ENCODE measurements at places on chromosomes 5 and 9.

DNA sequence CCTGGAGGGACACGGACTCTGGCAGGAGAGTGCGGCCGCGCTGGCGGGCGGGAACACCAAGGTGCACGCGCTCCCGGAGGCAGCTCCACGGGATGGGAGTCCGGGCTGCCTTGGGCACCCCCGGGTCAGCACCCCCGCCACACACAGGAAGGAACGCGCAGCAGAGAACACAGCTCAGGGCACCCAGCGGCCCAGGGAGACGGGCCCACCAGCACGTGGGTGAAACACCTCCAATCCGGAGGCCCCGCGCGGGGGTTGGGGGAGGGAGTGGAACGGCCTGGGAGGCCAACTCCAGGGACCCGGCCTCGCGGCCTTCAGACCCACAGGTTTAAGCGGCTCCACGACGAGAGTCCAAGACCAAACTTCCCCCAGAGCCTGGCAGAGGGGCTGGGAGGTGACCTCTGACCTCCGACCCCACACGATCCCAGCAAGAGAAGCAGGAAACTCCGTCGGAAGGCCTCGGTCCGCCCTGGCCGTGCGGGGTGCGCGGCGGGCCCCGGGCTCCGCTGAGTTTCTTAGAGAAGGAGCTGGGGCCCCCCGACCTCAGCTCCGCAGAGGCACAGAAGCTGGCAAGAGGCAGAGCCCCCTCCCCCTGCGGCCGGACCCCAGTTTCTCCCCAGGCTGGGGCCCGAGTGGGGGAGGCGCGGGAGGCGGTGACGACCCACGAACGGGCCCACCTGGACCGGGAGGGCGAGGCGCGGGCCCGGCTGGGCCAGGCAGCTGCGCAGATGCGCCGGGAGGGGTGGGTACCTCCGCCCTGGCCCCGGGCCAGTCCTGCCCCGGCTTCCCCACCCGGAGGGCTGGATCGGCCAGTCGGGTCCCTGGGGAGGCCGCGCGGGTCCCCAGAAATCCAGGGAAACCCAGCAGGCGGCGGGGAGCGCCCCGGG lies 851 bp downstream of the NACC2 start:
- peak; percentile 36 for DNase-seq

DNA sequence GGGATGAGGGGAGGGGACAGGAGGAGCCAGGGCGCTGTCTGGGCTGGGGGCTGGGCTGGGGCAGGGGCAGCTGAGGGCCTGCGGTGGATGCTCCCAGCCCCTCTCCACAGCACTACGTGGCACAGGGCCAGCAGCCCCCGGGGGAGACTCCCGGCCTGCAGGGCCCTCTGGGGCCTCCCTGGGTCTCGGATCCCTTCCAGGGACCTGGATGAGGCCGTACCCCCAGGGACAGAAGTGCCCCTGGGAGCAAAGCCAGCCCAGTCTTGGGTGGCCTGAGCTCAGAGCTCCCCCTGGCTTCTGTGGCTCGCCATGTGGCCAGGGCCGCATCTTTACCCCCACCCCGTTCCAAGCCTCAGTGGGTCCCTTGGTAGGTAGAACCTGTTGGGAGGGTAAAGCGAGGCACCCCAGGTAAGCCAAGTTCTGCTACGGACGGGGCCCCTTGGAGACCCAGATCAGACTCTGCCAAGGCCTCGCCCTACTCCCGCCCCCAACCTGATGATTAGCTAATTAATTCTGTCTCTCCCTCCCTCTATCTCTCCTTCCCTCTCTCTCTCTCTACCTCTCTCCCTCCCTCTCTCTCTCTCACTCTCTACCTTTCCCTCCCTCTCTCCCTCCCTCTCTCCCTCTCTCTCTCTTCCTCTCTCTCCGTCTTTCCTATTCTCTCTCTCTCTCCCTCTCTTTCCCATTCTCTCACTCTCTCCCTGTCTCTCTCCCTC lies 24.3 kb downstream of the KCNT1 start:
- no peak for DNase-seq

DNA sequence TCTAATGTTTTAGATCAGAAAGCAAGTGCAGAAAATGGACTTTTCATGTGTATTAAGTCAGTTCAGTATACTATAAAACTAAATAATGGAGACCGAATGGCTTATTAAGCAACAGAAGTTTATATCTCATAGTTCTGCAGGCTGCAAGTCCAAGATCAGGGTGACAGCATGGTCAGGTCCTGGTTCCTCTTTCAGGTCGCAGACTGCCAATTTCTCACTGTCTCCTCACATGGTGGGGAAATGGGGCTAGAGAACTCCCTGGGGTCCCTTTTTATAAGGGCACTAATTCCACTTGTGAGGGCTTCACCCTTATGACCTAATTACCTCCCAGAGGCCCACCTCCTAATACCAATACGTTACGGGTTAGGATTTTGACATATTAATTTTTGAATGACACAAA lies 48.7 kb downstream of the RICTOR start:
- no peak for DNase-seq

- no peak for DNase-seq
These were observed 32.6 kb upstream of the SPTLC1 start for GRCh38 chr9:92147852-92148180.

DNA sequence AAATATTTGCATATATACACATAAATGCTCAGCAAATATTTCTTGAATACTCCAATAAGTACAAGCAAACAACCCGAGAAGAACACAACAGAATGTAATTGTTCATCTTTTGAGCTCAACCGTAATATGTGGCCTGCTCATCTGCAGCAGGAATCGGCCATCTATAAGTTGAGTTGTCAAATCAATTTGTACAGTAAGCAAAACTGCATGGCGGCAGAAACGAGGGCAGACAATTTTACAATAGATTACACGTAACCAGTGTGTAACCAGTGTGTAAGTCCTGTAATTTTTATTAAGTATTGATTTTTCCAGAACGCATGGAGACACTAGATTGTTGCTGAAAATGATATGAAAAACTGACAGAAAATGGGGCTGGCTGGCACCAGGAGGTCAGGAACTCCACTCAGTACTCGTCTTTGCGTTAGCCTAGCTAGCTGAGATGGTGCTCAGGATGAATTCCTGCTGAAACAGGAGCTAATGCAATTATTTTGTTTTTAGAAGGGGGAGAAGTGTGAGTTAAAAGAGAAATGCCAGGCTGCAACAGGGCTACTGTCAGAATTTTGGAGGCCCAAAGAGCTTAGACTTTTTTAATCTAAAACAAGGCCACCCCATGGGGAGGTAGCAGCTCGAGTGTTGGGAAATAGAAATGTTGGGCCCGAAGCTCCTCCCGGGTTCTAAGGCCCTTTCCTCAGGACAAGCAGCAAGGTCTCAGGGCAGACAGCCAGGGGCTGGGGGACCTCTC lies 682 bp downstream of the DHX29 start:
- no peak for DNase-seq

GRCh38 chr5:79567926-79568549 lies 44.2 kb upstream of the TENT2 start:
- DNase-seq = no peak

- no peak for DNase-seq
These were observed 232.1 kb downstream of the SH3GL2 start for GRCh38 chr9:17810728-17811571.

GRCh38 chr5:23314827-23315226 lies 192.6 kb upstream of the PRDM9 start:
- no peak for DNase-seq

- DNase-seq = no peak
These were observed 97.8 kb downstream of the TSSK1B start for GRCh38 chr5:113336975-113337374.

DNA sequence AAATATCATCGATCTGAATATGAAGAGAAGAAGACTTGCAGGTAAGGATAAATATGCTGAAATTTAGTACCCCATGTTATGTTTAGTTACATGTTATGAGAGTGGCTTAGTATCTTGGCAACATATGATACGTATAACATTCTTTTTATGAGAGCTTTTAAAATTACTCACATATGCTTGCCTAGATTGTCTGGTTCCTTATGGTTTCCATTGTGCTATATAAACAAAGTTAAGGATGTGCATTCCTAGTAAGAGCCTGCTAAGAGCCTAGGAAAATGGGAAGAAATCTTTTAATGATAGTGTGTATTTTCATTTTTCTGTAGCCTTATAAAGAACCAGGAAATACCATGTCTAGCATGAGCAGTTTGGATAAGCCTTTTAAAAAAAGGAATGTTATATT lies 112.0 kb upstream of the KCNN2 start:
- DNase-seq = no peak

GRCh38 chr9:16828340-16829281 lies 41.9 kb downstream of the BNC2 start:
- DNase-seq = no peak

DNA sequence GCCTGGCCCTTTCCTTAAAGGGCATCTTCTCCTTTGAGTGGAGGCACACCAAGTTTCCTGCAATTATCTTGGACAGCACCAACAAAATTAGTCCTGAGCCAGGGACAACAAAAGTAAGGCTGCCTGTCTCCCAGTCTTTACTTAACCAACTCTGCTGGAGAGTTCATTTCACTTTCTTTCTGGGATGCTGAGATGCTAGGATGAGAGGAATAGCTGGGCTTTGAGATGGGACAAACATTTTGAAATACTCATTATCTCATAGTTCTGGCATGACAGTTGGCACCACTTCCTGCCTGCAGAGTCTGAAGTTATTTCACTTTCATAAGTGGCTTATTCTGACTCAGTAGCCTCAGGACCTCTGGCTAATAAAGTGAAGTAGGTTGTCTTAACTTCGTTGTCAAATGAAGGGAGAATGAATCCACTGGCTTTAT lies 157.0 kb downstream of the C9orf152 start:
- DNase-seq = no peak
